ENCODE measurements at places on chromosomes 16 and 17.

DNA sequence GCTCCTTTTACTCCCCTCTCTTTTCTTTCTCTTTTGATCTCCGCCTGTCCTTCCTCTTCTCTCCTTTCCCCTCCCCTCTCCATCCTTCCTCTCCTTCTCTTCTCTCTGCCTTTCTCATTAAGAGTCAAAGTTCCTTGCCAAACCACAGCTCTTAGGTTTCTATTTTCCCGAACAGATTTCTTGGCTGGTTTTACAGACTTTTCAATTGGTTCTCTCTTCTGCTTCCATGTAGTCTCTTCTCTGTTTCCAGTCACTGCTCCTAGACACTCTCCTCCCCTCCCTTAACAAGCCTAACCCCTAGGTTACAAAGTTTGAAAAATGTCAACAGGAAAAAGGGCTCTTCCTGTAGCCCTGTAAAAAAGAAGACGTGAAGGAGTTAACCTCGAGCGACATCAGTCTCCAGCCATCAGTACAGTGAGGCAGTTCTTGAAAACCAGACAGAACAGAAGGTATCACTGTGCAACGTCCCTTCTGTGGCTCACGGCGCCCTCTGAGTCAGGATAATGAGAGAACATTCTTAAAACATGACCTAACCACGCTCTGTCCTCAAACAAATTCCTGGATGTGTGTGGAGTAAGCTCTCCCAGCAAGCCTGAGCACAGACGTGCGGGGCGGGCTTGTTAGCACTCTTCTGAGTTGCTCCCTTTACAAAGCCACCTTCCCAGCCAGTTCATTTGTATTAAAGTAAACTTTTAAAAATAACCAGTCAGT lies 11.6 kb upstream of the MARCHF10 start:
- DNase-seq = no peak

- DNase-seq = no peak
These were observed 946.3 kb downstream of the KCNJ2 start for GRCh38 chr17:71115669-71115972.

GRCh38 chr16:25256695-25257469 lies 763 bp downstream of the ZKSCAN2 start:
- DNase-seq = no peak

GRCh38 chr16:70750893-70751467 lies 50.0 kb downstream of the VAC14 start:
- no peak for DNase-seq

GRCh38 chr17:6380915-6381438 lies 53.9 kb downstream of the AIPL1 start:
- DNase-seq = no peak

DNA sequence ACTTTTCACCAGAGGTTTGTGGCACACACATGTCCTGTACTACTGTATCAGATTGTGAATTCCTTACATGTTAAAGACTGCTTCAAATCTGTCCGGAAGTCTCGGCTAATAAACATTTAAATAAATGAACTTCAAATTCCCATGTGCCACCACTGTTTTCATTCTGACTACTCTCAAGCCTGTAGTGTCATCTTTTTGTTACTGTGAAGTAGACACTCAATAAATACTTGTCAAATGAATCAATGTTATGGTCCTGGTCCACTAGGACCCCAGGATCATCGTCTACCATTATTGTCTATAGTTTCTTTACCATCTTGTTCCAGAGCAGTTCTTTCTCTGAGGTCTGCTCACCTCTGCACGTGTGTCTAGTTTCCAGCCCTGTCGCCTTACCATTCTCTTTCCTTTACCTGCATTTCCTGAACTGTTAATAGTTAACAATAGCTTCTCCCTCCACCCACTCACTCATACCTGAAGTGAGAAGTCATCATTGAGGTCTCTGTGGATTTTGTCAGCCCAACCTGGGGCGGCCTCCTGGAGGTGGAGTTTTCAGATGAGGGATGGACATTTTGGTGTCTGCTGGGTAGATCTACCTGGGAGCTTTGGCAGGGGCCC lies 333.0 kb downstream of the SEC14L1 start:
- no peak for DNase-seq

GRCh38 chr17:45790296-45790922 lies 6.3 kb downstream of the CRHR1 start:
- no peak for DNase-seq

- DNase-seq = no peak
These were observed 110.7 kb upstream of the IRX3 start for GRCh38 chr16:54397190-54397835.

- no peak for DNase-seq
These were observed 108.6 kb downstream of the CMIP start for GRCh38 chr16:81553080-81553813.

- DNase-seq = no peak
These were observed 4.0 kb upstream of the NPRL3 start for GRCh38 chr16:142405-142967.

GRCh38 chr16:27179500-27180072 lies 23.7 kb upstream of the KDM8 start:
- no peak for DNase-seq

- no peak for DNase-seq
These were observed 7.5 kb upstream of the DOK4 start for GRCh38 chr16:57493767-57494166.

DNA sequence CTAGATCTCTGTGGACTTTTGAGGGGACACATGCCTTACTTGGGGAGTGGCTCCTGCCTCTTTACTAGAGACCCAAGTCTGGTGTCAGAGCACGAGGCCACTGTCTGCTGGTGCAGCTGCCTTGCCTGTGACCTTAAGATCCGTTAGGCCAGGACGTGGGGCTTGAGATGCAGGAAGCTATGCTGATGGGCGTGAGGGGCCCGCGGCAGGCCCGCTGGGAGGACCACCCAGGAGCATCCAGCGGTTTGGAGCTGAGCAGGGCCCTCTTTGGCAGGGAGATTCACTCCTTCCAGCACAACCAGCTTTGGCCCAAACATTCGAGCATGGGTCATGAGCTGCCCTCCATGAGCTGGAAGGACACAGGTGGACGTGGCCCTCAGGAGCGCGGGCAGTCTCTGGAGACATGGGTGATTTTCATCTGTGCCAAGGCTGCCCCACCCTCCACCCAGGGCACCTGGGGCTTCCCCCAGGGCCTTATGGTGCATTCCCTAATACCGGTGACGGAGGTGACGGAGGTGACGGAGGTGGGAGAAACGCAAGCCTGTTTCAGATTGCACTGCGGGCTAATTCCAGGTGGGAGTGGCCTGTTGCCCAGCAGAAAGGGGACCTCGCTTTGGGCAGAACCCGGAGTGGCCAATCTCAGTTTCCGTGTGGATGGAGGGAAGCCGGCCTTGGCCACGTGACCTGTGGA lies 12.7 kb downstream of the LGALS3BP start:
- no peak for DNase-seq

DNA sequence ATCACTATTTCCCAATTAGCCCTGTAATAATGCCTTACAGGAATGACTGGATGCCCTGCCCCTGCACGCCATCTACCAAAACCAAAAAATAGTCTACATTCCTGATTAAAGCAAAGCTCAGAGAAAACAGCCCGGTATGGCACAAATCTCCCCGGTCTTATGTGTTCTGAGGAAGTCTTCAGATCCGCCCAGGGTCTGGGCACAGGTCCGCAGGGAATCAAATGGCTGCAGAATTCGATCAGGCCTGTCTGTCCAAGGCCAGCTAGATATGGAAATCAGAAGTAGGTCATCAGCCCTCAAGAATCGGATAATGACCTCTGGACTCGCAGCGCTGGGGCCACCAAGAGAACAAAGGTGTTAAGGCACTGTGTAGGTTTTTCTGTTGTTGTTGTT lies 171.0 kb downstream of the ZFHX3 start:
- DNase-seq = no peak

DNA sequence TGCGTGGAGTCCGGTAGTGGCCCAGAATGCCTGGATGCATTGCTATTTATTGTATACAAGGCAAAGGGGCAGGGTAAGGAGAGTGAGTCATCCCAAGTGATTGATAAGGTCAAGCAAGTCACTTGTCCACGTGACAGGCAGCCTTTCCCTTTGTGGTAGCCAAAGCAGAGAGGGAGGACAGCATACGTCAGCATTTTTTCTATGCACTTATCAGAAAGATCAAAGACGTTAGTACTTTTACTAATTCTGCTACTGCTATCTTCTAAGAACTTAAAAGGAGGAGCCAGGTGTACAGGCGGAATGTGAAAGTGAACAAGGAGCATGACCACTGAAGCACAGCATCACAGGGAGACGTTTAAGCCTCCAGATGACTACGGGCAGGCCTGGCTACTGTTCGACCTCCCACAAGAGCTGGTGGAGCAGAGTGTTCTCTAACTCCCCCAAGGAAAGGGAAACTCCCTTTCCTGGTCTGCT lies 47.9 kb upstream of the ARL4D start:
- no peak for DNase-seq

DNA sequence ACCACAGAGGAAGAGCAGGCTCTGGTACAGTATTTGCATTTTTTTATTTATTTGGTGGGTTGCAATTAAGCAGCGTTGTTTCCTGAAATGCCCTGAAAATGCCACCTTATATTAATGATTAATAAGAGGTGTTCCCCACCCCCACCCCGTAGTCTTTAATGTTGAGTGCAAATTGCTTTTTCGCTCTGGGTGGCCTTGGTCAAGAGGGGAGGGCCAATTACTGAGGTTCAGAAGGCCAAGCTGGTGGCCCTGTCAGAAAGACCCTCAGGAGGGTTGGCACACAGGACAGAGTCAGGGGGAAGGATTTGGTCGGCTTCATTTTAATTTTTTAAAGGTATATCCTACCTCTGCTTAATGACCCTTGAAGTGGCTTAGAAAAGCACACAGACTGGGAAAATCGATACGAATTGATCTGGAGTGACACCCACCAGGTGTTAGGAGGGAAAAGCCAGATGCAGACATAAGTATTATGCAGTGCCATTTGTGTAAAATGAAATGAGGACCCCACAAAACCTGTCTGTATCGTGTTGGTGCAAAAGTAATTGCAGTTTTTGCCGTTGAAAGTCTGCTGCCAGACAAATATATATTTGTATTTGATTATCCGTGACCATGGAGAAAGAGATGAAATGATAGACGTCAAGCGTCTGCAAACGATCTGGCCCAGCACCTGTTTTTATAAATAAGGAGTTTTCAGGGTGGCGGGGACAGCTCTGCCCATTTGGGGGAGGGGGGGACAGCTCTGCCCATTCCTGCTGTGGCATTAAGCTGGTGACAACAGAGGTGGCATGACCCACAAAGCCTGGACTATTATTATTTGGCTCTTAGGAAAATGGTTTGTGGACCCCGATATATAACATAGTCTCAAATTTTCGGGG lies 143.8 kb upstream of the PLCG2 start:
- DNase-seq = no peak

DNA sequence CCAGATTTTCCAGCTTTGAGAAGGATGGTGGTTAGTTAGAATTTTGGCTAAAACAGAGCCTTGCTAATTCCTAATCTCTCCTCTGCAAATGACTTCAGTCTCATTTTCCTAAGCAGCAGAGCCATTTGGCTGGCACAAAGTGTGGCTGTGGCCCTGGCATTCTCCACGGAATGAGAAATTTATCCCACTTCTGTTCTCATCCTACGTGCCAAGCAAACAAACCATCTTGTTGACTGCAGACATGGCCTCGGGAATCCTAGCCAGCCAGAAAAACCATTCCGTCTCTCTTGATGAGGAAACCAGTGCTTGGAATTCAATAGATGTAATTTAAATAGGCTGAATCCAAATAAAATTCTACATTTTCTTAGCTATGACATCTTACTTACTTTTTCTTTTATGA lies 34.1 kb upstream of the ELAC2 start:
- DNase-seq = no peak

DNA sequence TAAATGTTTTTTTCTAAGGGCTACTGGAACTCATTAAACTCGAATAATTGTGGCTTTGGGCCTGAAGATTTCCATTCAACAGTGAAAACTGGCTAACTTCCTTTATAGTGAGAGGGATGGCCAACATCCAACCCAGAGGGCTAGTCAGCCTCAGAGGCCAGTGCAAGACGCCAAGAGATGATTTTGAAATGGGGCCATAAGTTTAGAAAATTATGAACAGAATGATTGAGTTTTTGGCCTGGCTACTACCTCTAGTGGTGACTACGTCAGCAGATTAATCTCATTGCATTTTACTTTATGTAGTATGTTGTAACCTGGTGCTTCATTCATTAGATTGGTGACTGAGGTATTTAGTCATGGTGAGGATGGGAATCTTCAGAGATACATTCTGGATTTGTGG lies 28.4 kb downstream of the HAPSTR1 start:
- DNase-seq = no peak

GRCh38 chr17:29949696-29950095 lies 8.3 kb downstream of the EFCAB5 start:
- DNase-seq = no peak

DNA sequence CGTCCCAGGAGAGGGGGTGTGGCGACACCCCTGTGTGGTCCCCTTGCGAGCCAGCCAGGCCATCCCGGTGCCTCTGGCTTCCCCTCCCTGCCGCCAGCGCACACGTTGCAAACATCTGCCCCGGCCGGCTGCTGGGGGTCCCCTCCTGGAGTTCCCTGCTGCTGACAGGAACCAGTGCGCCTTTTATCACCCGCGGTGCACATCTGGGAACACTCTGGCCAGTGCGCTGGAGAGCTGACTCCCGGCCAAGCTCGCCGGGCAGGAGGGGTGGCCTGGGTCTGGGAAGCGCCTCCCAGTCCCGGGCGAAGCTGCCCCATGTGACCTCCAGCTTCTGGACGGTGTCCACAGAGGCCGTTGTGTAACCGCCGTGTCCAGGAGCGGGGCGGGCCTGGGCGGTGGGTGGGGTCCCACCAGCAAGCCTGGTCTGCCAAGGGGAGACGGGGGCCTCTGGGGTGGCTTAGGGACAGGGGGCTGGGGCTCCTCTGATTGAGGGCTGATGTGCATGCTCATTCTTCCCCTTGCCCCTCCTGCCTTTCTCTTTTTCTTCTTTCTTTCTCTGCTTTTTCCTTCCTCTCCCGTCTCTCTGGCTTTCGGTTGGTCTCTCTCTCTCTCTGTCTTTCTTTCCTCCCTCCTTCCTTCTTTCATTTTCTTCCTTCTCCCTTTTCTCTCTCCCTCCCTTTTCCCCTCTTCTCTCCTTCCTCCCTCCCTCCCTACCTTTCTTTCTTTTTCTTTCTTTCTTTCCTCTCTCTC lies 25.2 kb upstream of the CIBAR2 start:
- DNase-seq = no peak

DNA sequence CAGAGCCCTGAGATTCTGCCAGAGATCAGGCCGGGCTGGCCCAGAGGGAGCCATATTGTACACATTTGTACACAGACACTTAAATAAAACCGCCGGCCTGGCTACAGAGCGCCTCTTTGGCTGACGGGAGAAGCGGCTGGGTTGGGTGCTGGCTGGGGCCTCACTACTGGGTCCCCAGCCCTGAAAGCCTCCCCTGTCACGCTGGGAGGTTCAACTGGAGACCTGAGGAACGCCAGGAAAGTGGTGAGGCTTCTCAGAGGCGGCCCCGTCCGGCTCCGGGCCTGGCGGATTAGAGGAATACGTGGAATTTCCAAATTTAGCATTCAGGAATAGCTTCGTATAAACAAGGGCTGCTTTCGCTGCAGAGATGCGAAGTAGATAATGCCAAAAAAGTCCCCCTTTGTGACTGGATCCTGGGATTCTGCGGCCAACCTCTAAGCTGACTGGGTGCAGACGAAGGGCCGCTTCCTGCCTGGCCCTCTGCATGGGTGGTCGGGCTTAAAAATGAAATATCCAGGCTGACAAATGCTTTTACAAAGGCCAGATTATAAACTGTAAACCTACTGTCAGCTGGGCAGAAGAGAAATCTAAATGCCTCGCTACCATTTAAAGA lies 252.4 kb downstream of the IRF8 start:
- DNase-seq = no peak

Measured in SK-N-MC (cell line).